ENCODE measurements at places on chromosomes 1 and 21.

DNA sequence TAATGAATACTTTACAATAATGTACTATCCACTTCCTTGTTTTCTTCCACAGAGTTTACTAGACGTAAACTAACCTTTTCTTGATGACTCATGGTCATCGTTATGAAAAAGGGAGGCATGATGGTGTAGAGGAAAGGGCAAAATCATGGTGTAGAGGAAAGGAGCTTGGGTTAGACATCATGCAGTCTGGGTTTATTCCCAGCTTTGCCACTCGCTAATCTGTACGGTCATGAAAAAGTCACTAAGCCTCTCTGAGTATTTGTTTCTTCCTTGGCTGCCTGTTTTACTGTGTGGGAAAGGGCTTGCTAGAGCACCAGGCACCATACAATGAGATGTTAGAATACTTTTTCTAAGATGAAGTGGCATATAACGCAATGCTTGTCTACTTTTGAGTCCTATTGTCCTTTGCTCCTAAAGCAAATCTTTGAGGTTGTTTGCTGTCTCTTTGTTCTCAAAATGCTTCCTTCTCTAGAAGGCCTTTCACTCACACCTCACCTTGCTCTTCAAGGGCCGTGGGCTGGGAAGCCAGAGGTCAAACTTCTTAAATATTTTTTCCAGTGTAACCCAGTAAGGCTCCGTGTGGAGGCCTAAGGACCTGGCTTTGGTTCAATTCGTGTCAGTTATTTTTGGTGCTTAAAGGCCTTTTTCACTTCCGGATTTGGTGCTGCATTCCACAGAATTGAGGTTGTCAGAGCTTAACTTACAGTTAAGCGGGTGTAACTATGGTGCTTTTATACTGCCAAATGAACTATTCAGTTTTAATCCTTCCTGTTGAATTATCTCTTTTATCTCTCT, 9.9 kb upstream of the ETV3 start:
- no peak for DNase-seq

DNA sequence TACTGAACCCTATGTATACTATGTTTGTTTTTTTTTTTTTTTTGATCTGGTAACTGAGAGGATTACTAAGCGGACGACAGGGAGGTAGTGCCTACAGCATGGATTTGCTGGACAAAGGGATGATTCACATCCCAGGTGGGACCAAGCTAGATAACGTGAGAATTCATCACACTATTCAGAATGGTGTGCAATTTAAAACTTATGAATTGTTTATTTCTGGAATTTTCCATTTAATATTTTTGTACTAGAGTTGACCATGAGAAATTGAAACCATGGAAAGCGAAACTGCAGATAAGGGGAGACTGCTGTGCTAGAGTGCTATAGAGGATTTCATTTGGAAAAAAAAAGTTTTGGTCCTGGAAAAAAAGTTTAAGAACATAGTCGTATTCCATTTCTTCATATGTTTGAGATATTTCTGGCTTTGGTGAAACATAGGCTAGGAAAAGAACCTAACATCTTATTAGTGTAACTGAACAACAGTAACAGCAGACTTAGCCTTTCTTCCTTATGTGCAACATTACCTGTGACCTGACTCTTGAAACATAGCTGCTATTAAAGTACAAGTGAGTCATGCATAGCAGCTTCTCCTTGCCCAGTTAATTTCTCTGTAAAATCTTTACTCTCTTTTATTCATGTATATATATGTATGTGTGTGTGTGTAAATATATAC, 202.5 kb downstream of the FGGY start:
- no peak for DNase-seq

GRCh38 chr1:222064388-222065211, 322.7 kb upstream of the DUSP10 start:
- DNase-seq, result no peak

DNA sequence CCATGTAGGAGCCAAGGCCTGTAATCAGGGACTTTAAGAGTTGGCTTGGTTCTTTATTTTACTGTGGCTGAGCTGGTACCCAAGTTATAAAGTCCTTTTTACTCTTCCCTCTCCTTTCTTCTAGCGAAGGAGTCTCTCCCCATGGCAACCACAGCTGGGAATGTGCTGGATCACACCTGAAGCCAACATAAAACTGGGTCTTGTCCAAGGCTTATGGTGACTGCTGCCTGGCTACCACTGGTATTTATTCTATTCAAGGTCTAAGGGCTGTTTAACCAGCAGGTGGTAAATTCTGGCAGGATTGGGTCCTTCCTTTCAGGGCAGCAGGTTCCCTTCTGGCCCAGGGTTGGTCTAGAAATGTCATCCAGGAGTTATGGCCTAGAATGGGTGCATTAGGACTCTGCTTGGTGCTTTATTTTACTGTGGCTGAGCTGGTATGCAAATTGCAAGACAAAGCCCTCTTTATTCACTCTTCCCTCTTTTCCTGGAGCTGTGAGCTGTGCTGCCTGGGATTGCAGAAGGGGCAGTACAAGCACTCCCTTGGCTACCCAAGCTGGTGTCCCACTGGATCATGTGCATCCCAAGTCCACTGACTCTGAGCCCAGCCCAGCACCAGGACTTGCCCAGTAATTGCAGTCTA, 26.6 kb downstream of the SLC22A15 start:
- DNase-seq, result no peak

DNA sequence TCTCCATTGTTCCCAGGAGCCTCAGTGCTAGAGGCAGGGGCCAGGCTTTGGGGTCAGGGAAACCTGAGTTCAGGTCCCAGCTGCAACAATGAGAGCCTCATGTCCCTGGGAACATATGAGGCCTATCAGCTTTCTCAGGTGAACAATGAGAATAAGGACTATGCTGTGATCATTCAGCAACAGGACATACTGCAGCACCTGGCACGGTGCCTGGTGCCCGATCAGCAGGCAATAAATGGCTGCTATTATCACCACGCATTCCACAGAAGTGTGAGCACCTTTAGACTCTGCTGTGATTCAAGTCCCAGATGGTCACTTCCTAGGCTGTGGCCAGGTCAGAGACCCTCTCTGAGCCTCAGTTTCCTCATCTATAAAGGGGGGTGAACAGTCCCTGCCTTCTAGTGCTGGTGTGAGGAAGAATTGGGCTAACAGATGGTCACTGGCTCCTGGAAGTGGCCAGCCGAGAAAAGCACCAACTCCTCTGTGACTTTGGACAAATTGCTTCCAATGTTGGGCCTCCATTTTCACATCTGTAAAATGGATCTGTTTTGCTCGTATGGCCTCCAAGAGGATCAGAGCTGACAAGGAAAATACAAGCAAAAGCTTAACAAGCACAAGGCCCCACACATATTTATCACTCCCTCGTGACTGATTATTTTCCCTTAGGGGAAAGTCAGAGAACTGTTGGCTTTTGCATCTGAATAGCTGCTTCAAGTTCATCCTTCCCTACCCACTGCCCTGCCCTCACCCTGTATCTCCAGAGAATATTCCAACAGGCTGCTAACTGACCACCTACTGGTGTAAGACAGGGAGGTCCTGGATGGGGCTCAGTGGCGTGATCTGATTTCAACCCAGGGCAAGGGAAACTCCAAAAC, 1.1 kb downstream of the SLC5A9 start:
- no peak for DNase-seq

DNA sequence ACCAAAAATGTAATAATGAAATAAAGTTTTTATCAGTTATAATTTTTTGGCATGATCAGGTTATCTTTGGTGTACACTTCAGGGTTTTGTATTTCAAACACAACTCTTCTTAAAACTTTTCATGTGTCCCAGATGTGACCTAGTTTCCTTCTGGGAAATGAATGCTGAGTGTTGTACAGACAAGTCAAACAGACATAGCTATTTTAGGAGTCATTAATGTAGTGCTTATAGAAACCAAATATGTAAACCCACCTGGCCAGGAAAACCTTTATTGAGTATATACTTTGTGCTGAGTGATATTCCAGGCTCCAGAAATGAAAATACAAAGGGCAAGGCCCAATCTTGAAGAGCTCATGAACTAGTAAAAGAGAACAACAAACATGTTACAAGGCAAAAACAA, 25.9 kb upstream of the HOOK1 start:
- DNase-seq, result no peak

GRCh38 chr1:240111558-240111957, 19.9 kb downstream of the FMN2 start:
- DNase-seq, result no peak

DNA sequence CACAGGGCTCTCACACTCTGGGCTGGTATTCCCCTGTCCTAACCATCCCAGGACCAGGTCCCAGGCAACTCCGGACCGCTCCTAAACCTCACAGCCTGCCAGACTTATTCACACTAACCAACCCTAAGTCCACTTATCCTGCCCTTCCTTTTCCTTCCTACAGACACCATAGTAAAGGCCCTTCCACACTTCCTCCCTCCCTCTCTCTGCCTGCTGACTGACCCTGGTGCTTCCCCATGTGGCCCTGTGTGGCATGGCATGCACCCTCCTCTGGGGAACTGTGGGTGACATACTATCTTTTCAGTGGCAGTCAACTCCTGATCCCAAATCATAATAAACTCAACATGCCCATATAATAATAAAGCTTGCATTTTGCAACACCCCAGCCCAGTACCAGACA, 155.1 kb upstream of the DNAH14 start:
- no peak for DNase-seq

- DNase-seq, result no peak
Observed at GRCh38 chr1:180603850-180604226, 28.0 kb upstream of the XPR1 start.

- no peak for DNase-seq
Observed at GRCh38 chr1:168733241-168733640, 4.2 kb upstream of the DPT start.

GRCh38 chr1:87403061-87403820, 74.6 kb downstream of the LMO4 start:
- no peak for DNase-seq

- DNase-seq, result peak; percentile 52
Observed at GRCh38 chr1:184881941-184882913, 92.1 kb downstream of the NIBAN1 start.

- DNase-seq, result no peak
Observed at GRCh38 chr1:47547753-47548573, 110.1 kb downstream of the FOXD2 start.

DNA sequence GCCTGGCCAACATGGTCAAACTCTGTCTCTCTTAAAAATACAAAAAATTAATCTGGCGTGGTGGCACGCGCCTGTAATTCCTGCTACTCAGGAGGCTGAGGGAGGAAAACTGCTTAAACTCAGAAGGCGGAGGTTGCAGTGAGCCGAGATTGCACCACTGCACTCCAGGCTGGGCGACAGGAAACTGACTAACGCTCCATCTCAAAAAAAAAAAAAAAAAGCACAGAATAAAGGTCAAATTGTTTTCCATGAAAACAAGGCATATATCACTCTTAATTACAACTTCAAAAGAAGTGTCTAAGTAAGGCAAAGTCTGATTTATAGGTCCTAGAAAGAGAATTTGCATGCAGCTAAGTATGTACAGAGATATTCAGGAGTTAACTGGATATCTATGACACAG, 25.6 kb downstream of the EYA3 start:
- peak; percentile 48 for DNase-seq
